ENCODE measurements at places on chromosomes 3 and 15.

- DNase-seq, result no peak
Measured at GRCh38 chr3:52061121-52061910, 4.9 kb upstream of the DUSP7 start.

GRCh38 chr3:135248213-135248612, 453.2 kb downstream of the EPHB1 start:
- DNase-seq, result no peak

GRCh38 chr15:49238342-49238741, 68.3 kb downstream of the GALK2 start:
- DNase-seq, result peak; percentile 57

DNA sequence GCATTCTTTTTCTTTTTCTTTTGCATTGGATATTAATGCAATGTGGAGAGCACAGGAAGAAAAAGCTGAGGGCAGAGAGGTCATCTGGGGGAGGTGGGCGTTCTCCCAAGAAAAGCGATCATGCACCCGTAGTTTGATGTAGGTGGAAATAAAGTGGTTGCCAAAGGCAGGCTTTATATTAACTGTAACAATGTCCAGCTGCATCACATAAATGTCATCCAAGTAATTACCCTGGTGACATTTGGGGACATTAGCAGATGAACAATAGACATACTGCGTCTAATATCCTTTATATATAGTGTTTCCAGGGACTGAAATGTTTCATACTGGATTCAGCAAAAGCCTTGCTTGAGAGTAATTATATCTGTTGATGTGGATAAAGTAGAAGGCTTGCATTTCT, 135.5 kb downstream of the CNTN6 start:
- no peak for DNase-seq

- no peak for DNase-seq
Measured at GRCh38 chr3:127210654-127210943, 17.7 kb downstream of the PRR23E start.

DNA sequence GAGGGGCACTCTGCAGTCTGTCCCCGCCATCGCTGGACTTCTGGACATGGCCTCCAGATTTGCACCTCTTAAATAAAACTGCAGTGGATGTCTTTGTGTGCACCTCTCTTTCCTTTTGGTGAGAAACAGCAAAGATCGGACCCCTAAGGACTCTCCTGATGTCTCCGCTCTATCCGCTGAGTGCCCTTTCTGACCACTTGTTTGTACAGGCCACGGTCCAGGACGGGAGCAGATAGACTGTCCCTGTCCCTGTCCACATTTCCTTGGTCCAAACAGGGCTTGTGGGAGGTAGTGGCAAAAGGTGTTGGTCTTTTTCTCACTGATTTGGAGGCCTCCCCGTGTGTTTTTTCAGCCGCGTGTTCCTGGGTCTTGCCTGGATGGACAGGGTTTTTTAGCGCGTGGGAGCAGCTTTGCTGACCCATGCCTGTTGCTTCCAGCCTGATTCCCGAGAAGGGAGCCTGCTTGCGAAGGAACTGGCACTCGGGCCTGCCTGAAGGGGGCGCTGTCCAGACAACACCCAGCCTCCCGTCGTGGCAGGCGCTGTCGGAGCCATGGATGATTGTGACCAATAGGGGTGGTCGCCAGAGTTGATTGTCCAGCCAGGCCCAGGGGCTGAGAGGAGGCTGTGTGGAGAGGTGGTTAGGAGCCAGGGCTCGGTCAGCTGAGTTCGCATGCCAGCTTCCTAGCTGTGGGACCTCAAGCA, 13.2 kb upstream of the STAB1 start:
- no peak for DNase-seq

DNA sequence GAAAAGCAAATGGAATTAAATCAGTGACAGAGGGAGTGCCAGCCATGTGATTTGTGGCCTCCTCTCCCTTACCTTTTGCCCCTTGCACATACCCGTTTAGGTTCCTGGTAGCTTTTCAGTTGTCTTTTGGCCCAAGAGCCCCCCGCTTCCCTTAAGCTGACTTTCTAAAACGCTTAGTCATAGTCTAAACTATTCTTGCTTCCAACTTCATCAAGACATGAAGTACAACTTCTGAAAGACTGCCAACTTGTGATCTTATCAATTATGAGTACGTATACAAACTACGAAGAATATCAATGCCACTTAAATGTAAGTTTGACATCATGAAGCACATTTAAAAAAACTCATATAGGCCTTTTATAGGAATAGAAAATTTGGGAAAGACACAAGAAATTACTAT, 61.9 kb downstream of the EIF3J start:
- DNase-seq, result no peak

- no peak for DNase-seq
Measured at GRCh38 chr3:13654330-13655060, 105.6 kb downstream of the FBLN2 start.

GRCh38 chr3:156751461-156752025, 74.6 kb upstream of the LEKR1 start:
- peak; percentile 98 for DNase-seq

DNA sequence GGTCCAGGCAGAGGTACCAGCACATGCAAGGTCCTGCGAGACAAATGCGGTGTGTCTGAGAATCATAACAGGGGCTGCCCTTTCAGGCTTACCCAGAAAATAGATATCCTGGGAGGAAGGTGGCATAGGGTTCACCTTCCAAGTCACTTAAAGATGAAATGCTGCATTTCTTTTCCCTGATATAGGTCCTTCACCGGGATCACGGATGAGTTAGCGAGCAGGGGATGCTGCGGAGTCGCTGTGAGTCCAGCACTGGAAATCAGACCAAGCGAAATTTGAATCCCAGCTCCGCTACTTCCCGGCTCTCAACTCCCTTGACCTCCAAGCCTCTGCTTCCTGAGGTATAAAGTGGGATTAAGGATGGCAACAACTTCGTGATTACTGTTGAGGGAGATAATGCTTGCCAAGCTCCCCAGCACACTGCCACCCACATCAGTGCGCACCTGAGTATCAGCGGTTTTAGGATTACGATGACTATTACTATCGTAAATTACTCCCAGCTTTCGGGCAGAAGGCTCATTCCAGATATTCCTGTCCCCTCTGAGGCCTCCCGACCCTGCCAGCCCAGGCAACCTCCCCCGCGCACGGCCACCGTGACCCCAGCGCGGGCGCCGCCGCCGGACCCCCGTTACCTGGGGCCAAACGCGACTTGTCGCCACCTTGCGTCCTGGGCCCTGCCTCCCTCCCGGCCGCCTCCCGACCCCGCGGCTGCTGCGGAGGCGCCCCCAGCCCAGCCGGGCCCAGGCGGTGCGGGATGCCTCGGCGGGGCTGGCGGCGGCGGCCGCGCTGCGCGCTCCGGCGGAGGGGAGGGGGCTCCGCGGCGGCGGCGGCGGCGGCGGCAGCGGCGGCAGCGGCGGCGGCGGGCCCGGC, 589 bp upstream of the GPR27 start:
- DNase-seq, result no peak

DNA sequence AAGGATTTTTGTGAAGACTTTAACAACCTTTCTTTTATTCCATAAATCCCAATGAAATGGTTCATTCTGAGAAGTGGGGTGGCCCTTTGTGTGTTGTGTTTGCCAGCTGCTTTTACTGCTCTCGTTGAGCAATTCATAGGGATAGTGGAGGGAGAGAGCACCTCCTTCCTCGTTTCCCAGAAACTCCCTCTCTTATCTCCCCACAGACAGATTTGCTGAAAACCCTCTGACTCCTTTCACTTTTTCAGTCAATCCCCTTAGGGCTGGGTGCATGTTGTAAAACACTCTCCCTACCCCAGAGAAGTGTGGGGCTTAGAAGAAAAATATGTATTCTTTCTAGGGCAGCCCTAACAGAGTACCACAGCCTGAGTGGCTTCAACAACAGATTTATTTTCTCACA, 557.2 kb upstream of the RGMA start:
- DNase-seq, result no peak

- DNase-seq, result no peak
Measured at GRCh38 chr3:196138482-196139254, 56.8 kb upstream of the TFRC start.

- DNase-seq, result peak; percentile 59
Measured at GRCh38 chr3:192833177-192833890, 84.3 kb downstream of the MB21D2 start.

- DNase-seq, result no peak
Measured at GRCh38 chr15:66886686-66887273, 178.6 kb upstream of the SMAD3 start.

- DNase-seq, result no peak
Measured at GRCh38 chr15:40003116-40003916, 35.7 kb downstream of the SRP14 start.

- DNase-seq, result no peak
Measured at GRCh38 chr3:147651107-147651778, 242.1 kb downstream of the ZIC1 start.

GRCh38 chr3:55486101-55486856, 827 bp downstream of the WNT5A start:
- no peak for DNase-seq

DNA sequence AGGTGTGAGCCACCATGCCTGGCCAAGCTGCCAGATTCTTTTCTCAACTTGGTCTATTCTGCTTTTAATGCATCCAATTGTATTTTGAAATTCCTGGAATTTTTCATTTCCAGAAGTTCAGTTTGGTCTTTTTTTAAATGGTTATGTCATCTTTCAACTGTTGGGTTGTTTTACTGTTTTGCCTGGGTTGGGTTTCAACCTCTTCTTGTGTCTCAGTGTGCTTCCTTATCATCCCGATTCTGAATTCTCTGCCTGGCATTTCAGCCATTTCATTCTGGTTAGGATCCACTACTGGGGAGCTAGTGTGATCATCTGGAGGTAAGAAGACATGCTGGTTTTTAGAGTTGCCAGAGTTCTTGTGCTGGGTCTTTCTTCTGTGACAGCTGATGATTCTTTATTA, 61.5 kb downstream of the LRRC49 start:
- no peak for DNase-seq

DNA sequence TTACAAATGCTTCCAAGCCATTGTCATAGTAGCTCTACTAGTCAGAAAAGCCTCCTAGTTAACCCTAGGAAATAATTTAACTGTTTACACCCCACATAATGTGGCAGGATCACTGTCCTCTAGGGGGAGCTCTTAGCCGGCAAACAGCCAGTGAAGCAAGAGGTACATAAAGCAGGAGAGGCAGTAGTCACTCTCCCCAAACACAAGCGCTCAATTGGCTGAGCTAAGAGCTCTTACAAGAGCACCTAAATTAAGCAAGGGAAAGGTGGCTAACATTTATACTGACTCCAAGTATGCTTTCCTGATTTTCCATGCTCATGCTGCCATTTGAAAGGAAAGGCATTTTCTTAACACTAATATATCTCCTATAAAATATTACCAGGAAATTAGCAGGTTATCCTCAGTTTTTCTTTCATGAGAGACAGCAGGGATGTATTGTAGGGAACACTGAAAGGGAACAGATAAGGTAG, 37.6 kb downstream of the NCEH1 start:
- DNase-seq, result peak; percentile 37

DNA sequence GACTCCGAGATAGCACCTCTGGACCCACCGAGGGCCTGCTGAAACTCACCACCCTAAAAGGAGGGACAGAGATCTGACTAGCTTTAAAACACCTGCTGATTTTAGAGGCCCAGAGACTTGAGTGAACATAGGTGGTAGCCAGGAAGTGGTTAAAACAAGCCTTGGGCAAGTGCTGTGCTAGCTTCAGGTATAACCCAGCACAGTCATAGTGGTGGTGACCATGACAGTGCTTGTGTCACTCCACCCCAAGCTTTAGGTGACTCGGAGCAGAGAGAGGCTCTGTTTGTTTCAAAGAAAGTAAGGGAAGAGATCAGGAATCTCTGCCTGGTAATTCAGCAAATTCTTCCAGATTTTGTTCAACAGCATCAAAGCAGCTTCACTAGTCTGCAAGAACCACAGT, 641.1 kb upstream of the BCHE start:
- DNase-seq, result no peak

DNA sequence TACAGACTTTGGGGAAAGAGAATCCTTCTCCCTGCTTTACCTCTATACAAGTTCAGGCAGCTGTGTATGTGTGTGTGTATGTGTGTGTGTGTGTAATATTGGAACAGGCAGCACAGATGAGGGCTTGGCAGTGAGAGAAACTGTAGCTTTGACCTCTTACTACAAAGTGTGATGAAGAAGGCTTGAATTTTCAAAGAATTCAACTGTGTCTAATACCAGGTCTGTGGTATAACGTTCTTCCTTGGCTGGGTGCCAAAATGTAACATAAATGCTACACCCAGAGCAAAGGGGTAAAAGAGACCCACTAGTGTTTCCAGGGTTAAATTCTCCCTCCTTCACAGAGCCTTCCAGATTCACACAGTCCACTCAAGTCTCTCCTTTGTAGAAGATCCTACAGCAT, 51.1 kb downstream of the CHST2 start:
- no peak for DNase-seq

- DNase-seq, result no peak
Measured at GRCh38 chr3:13792512-13793371, 87.1 kb downstream of the WNT7A start.

- DNase-seq, result no peak
Measured at GRCh38 chr3:156729460-156730179, 55.2 kb downstream of the TIPARP start.

DNA sequence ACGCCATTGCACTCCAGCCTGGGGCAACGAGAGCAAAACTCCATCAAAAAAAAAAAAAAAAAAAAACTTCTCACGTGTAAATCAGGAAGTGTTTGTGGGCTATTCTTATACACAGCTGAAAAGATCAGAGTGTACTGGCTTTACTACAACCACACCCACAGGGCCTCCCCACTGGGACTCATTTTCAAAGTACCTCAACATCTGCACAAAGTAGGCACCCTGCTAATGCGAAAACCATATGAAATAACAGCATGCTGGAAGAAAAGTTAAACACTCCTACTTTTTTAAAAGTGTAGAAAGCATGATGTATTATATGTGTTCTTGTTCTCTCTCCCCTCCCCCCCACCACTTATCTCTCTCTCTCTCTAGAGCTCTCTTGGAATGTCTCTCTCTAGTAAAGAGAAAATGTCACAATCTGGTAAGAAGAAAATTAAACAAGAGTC, 11.1 kb downstream of the UACA start:
- no peak for DNase-seq

DNA sequence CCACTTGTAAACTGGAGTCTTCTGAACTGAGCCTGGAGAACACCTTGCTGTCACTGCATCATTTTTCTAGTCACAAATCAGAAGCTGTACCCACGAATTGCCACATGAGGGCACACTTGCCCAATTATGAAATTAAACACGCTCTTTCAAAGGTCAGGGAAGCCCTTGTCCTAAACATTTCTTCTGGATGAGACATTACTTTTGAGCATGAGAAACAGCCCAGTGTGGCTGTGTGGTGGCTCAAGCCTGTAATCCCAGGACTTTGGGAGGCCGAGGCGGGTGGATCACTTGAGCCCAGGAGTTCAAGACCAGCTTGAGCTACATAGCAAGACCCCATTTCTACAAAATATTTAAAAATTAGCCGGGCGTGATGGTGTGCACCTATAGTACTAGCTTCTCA, 27.5 kb upstream of the CFAP161 start:
- DNase-seq, result peak; percentile 65

DNA sequence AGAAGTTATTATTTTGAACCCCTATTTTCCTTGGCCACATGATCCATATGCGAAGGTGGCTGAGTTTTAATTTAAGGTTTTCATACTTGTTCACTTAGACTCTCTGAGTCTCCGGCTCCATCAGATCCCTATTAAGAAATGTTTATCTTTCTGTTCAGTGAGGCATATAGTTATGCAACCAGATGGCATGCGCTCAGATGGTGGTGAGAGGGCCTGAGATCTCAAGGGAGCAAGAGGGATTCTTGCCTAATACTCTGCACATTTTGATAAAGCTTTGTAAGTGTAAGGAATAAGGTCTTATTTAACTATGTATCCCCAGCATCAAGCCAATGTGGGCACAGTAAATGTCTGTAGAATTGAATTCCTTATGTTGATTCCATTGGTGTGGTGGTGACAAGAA, 78.9 kb upstream of the DPH6 start:
- peak; percentile 82 for DNase-seq
